ENCODE measurements at places on chromosomes 13 and 19.

DNA sequence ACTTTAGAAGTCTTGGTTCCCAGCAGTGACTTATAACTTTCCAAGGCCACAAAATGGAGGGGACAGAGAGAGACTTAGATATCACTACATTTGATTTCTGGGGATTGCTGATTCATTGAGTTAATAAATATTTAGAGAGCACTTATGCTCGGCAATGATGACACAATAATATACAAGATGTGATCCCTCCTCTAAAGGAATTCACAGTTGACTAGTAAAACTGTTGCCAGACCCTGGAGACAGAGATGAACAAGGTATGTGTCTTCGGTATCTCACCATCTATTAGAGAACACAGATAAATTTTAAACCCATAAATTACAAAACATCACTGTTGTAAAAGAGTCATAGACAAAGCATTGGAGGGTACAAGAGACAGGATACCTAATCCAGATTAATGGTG, 437.5 kb downstream of the FOXO1 start:
- no peak for DNase-seq

DNA sequence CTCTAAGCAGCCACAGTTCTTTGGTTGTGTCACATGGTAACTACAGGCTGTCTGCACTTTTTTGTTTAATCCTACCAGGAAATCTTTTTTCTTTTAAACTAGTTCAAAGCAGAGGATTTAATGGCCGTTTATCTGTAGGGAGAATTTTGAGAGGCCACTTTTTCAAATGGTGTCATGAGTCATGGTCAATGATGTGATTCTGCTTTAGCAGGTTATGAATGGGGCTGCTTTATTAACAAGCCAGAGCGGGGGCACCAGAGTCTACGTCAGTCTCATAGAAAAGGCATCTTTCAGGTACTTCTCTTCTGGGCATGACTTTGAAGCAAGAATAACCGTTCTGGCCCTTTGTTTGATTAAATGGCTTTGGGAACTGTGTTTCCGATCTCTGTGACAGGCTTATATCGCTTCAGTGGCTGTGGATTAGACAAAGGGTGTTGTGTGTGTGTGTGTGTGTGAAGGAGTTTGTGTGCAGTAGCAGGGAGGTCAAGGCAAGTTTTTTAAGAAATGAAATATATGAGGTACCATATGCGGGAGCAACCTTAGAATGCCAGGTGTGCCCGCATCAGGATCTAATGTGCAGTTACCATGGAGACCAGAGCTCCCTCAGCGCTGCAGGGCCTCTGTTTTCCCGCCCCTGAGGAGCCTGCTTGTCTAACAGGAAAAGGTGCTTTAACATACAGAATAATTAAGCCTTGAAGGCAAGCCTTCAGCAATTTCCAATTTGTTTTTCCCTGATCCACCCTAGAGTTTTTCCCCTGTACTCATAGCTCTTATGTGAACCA, 120.5 kb downstream of the KATNAL1 start:
- no peak for DNase-seq

- no peak for DNase-seq
These were observed 3.3 kb upstream of the KLK11 start for GRCh38 chr19:51029718-51030117.

DNA sequence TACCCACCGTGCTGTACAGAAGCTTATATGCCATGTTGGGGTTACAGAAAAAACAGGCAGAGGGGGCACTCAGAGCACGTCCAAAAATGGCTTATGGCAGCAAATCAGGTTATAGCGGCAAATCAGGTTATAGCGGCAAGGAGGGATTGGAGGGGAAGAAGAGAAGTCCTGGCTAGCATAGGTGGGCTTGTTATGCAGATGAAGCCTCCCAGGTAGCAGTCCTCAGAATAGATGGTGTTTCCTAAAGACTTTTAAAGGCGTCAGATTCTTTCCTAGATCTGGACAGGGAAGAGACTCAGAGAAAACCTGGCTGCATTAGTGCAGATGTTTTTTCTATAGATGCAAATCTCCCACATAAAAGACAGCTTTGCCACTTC, 19.8 kb upstream of the PLEKHF1 start:
- no peak for DNase-seq

- no peak for DNase-seq
These were observed 1.3 kb upstream of the SPIB start for GRCh38 chr19:50417111-50418081.
